ENCODE measurements at places on chromosomes 13 and 19. TPM values are rescaled to one million over a fixed set of nuclear protein-coding genes. Genes with fewer than 3 reads are reported as not detected.

ZNF578 gene
- total RNA-seq, result 3.8 TPM

PTPRS gene
- total RNA-seq, result 29.0 TPM

SPRED3 gene
- total RNA-seq, result 0.75 TPM

CEACAM4 gene
- 0.29 TPM for total RNA-seq

ZNF491 gene
- total RNA-seq, result 3.1 TPM

METTL21C gene
- total RNA-seq, result not detected

UBXN6 gene
- total RNA-seq, result 75.1 TPM

VSTM2B gene
- not detected for total RNA-seq

ZNF497 gene
- 1.1 TPM for total RNA-seq

KCNN1 gene
- not detected for total RNA-seq

ATXN8OS gene
- total RNA-seq, result not detected

PPM1N gene
- total RNA-seq, result not detected

DIRAS1 gene
- total RNA-seq, result 94.7 TPM

- no peak for DNase-seq
Measured at GRCh38 chr13:100650326-100650725, 24.3 kb downstream of the TMTC4 start.

DNA sequence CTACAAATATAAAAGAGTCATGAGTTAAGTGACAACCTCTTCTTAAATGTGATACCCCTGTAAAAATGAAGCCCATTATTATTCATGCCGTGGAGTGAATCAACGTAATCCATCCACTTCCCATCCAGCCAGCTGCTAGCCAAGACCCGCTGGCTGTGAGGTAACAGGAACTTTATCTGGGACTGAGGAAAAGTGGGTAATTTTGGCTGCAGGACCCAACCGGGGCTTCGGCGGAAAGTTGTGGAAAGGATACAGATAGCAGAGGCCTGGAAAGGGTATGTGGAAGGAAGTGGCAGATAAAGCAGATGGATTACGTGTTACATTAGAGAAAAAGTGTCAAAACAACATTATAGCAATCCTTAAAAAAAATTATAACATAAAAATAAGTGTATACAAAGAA, 48.3 kb downstream of the SLC7A1 start:
- no peak for DNase-seq

DNA sequence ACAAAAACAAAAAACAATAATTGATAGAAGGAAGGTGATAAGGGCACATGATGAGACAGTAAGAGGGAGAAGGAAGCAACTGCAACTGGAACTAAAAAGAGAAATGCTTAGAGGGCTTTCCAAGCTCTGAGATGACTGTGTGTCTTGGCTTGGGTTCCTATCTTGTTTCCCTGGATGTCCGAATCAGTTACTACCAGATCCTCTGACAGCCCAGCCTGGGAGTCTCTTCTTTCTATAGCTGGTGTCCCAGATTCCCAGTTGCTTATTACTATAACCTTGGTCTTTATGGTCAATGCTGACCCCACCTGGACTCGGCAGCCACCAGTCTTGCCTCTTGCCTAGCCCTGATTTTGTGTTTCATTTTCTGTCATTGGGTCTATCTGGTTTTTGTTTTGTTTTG, 116.4 kb downstream of the RFC3 start:
- DNase-seq, result no peak

DNA sequence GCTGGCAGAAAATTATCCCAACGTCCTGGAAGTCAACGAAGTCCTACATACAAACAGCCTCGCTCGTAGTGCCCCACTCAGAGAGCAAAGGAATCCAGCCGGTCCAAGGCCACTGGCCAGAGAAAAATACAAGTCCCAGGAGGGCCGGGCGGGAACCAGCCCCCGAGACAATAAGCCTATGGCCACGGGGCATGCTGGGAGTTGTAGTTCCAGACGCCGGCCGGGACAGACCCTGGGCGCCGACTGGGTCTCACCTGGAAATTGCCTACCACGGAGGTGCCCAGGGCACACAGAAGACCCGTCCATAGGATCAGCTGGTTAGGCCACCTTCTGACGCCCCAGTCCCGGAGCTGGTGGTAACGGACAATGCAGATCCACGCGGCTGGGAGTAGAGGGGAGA, 5.4 kb downstream of the TMEM150B start:
- DNase-seq, result no peak

DNA sequence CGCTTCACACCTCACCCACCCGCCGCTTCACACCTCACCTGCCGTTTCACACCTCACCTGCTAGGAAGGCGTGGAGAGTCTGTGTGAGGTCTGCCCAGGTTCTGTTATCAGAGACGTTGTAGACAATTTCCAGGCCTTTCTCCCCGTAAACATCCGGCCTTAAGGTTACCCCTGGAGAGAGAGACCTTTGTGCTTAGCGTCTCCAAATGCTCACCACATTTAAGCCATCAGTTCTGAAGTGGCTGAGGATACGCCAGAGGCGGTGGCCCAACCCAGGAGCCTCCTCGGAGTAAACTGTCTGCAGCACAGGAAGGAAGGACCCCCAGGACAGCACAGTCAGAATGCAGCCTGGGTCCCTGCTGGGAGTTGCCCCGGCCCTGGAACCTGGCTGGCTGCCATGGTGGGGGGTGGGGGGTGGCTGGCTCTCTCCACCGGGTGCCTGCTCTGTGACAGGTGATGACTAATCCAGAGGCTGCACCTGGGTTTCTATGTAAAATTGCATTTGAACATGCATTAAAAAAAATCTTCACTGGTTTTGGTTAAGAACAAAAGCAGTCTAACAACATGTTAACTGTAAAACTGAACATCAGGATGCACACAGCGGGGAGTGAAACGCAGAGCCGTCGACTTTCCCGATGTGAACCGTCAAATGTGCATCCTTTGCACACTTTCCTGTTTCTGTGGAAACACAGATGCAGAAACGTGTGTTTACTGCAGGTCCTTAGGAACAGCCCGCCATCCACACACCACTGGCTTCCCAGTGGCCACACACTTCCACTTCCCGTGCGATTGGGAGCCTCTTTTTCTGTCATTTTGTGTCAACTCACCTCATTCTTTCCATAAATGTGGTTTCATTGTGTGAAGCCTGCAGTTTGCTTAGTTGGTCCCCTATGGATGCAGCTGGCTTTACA, 4.5 kb downstream of the ATP4B start:
- no peak for DNase-seq

GRCh38 chr13:86581706-86582105, 782.5 kb upstream of the SLITRK6 start:
- DNase-seq, result no peak

DNA sequence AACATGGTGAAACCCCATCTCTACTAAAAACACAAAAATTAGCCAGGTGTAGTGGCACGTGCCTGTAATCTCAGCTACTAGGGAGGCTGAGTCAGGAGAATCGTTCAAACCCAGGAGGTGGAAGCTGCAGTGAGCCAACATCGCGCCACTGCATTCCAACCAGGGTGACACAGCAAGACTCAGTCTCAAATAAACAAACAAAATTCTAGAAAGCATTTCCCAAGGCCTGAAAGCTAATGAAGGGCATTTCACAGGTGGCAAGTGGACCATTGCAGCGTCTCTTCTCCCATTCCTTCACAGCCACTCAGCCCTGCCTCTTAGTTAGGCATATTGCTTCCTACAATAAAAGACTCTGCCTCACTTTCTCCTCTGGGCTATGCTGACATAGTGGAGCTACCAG, 13.5 kb upstream of the RXFP2 start:
- DNase-seq, result no peak

DNA sequence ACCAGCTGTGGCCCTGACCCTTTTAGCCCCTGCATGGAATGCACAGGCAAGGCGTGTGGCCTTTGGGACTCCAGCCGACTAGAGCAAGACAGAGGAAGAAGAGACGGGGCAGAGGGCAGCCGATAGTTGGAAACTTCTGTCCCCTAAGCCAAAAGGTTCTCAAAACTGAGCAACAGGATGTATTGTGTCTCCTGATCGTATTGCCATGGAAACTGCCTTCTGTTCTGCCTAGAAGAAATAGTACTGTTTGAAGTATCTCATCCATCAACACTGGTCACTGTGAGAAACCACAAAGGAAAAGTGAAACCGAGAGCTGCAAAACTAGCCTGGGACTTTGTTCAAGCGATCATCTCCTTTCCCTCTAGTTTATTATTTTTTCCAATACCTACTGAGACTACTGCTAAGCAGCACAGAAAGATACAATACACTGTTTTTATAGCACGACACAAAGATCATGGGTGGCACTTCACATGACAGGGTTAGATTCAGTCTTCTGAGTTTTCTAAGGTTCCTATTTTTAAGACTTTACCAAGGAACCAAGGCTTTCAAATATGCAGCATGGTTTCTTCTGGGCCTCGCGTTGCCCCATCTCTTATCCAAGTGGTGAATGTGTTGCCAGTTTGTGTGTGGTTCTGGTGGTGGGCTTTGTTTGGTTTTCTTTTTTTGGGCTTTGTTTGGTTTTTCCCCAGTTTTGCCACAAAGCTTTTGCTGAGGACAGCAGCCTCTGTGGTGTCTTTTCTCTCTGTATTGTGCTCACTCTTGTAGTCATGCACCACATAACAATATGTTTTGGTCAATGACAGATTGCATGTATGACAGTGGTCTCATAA, 49.3 kb upstream of the GPR183 start:
- no peak for DNase-seq

- no peak for DNase-seq
Measured at GRCh38 chr13:48733739-48734335, 80.1 kb downstream of the CYSLTR2 start.

GRCh38 chr19:44808463-44809371, at the start of gene BCAM:
BCAM (plus strand) TSS chr19:44809103; CDS start chr19:44809125, 22 bp downstream.
- DNase-seq, result peak; percentile 87

DNA sequence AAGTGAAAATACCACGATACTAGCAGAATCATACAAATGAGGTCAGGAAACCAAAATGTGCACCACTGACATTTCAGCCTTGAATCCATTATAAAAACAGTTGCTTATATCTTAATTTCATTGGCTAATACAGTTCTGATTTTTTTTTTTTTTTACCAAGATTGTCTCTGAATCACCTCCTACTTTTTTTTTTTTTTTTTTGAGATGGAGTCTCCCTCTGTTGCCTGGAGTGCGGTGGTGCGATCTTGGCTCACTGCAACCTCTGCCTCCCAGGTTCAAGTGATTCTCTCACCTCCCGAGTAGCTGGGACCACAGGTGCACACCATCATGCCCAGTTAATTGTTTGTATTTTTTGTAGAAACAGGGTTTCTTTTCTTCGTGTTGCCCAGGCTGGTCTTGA, 270.2 kb downstream of the LMO7 start:
- no peak for DNase-seq

- no peak for DNase-seq
Measured at GRCh38 chr19:7670150-7670783, 1.4 kb downstream of the RETN start.

DNA sequence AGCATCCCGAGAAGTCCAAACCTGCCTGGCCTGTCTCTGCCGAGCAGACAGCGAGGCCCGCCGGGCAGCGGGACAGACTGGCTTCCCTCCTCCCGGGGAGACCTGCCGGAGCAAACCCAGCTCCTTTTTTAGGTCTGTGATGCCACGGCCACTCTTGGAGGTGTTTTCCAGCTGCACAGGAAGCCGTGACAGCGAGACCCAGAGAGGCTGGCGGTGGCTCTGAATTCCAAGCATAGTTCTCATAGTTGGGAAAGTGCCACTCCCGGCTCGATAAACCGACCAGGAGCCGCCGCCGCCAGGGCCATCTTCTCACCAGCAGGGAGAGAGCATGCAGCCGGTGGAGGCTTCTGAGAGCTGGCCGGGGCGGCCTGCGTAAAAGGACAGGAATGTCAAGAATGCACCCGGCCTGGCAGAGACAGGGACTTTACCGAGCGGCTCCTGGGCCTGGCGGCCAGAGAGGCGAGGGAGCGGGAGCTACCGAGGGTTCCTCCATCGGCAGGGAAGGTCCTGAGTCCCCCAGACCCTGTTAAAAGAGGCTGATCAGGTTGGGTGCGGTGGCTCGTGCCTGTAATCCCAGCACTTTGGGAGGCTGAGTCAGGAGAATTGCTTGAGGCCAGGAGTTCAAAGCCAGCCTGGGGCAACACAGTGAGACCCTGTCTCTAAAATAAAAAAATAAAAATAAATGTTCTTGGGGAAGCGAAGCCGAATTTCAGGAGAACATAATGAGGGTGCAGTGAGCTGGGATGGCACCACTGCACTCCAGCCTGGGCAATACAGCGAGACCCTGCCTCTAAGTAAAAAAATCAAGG, 64.9 kb downstream of the GADD45B start:
- DNase-seq, result peak; percentile 89

DNA sequence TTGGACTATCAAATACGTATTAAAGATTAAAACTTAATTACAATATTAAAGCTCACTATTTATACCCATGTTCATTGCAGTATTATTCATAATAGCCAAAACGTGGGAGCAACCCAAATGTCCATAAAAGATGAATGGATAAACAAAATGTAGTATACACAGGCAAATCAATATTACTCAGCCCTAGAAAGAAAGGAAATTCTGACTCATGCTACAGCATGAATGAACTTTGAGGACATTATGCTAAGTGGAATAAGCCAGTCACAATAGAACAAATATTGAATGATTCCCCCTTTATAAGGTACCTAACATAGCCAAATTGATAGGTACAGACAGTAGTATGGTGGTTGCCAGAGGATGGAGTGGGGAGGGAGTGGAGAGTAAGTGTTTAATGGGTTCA, 457.3 kb downstream of the FGF14 start:
- no peak for DNase-seq

GRCh38 chr19:1103132-1103707, 574 bp upstream of the GPX4 start:
- no peak for DNase-seq

DNA sequence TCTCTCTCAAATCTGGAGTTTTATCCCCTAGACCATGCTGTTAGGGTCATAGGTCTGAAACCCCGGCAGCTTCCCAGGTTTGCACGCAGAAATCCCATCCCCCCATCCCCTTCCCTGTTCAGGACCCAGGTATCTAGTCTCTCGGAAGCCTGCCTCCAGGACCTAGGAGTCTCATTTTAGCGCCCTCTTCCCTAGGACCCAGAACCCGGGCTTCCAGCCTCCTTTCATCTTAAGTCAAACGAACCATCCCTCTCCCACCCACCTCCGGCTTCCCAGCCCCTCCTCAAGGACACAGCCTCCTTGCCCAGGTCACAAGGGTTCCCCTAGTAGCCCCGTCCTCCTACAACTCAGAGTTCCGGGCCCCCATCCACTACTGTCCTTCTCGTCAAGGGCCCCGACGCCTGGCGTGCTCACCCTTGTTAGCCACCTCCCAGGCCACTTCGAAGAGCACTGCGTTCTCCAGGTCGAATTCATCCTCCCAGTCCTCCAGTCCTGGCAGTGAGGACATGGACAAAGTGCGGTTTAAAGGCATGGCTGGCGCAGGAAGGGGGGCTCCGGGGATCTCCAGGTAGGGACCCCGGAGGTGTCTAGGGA, 431 bp downstream of the GYS1 start:
- DNase-seq, result no peak

- DNase-seq, result no peak
Measured at GRCh38 chr13:44726214-44726613, 150.1 kb upstream of the TSC22D1 start.

GRCh38 chr19:50380751-50381151, 3.4 kb upstream of the POLD1 start:
- no peak for DNase-seq

DNA sequence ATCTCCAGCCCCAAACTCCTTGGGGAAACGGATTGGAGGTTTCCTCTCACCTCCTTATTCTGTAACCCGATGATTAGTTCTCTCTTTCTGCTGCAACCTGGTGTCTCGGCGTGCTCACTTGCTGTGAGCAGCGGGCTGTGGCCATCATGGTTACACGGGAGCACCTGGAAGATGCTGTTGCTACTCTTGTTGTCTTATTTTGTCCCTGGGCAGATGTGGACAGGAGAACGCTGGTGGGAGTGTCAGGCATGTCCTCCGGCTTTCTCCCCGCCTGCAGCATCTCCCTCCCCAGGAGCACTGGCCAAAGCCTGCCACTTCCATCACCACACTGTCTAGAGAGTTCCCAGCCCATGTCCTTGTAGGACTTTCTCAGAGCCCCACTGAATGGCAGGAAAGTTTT, 211.8 kb upstream of the ZNF536 start:
- DNase-seq, result no peak

- no peak for DNase-seq
Measured at GRCh38 chr19:54030895-54031586, 32.7 kb downstream of the VSTM1 start.

All from heart left ventricle (tissue), 16 donors.